Skeletal muscle cell (primary cell): ENCODE measurements at places on chromosomes 11 and 22.
A peak's percentile ranks its signal among the peaks of the same experiment; 100 is the strongest.

GRCh38 chr11:6900327-6900999, 8.2 kb upstream of the OR2D2 start:
- no peak for DNase-seq

DNA sequence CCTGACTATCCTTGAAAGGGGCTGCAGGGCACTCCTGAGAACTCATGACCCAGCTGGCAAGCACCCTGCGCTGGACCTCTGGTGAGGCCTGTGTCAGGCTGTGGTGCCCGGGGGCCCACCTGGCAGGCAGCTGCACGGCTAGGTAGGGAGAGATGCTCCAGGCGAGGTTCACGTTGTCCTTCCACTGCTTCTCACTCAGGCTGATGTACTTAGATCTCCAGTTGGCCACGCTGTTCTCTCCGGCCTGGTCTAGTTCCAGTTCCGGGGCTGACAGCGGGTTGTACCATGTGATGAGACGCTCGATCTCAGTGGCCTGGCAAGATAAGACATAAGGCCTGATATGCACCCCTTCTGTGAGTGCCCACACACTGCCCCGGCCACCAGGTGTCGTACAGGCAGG, 44.7 kb upstream of the SERPIND1 start:
- no peak for DNase-seq

DNA sequence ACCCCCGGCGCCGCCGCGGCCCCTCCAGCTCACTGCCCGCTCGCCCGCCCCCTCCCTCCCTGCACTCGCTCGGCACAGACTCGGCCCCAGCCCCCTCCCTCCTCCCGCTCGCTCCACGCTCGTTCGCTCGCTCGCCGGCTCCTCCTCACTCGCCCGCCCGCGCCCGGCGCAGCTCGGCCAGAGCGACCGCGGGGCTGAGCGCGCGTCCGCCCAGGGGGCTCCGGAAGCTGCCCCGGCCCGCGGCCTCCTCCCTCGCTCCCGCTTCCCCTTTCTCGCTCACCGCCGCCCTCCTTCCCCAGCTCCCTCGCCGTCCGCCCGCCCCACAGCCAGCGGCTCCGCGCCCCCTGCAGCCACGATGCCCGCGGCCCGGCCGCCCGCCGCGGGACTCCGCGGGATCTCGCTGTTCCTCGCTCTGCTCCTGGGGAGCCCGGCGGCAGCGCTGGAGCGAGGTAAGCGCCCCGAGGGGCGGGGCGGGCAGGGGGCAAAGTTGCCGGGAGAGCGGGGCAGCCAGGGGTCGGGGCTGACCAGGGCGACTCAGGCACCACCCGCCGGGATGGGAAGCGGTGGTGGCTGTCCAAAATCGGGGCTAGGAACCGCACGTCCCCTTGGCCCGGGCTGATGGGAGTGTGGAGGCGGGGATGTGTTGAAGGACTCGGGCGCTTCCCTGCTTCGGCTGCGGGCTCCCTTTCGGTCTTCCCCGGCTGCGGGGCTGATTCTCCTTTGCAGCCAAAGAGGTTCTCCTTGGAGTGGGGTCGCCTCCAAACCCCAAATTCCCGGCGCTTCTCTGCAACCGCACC, at the start of gene SEZ6L:
SEZ6L (plus strand) TSS at position 148 of the 797 bp plus-strand sequence; CDS start at position 356, 208 bp downstream.
- no peak for DNase-seq

- no peak for DNase-seq
Observed at GRCh38 chr22:22245256-22245909, 797 bp downstream of the VPREB1 start.

GRCh38 chr11:116661056-116661455, 111.7 kb downstream of the BUD13 start:
- no peak for DNase-seq

GRCh38 chr11:73760135-73760678, 667 bp downstream of the RAB6A start:
- no peak for DNase-seq

GRCh38 chr22:27616033-27616432, 185.5 kb downstream of the MN1 start:
- no peak for DNase-seq

DNA sequence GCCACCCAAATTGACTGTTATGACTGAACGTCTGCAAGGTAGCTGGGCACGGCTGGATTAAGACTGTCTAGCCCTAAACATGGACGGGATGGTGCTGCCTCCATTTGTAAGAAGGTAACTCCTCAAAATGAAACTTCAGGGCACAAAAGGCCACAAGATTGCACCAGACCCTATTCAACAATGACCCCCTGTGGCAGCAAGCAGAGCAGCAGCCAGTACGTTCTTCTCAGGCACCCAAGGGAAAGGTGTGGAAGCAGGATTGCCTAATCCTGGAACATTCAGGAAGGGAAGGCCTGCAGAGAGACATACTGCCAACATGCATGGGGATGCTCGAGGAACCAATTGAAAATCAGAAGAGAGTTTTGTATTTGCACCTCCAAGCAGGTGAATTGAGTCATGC, 4.5 kb upstream of the TBX10 start:
- DNase-seq: no peak

GRCh38 chr11:133835593-133836548, 9.4 kb downstream of the SPATA19 start:
- no peak for DNase-seq

GRCh38 chr11:125433454-125434121, 62.5 kb downstream of the FEZ1 start:
- peak; percentile 24 for DNase-seq

DNA sequence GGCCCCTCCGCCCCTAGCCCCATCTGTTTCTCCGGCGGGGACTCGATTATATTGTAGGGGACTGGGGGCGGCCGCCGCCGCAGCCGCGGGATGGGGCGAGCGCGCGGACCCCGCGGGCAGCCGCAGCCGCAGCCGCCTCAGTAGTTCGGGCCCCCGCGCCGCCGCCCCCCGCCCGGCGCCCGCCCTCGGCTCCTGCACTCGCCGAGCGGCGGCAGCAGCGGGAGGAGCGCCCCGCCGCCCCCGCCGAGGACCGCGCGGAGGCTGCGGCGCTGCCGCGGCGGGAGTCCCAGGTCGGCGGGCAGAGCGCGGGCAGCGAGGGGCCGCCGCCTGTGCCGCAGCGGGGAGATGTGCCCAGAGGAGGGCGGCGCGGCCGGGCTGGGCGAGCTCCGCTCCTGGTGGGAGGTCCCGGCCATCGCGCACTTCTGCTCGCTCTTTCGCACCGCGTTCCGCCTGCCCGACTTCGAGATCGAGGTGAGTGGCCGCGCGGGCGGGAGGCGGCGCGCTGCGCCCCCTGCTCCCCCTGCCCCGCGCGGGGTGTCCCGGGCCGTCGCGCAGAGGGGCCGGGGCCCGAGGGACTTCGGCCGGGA, at the start of gene CECR2:
CECR2 (plus strand) TSS at position 22 of the 587 bp plus-strand sequence; CDS start at position 346, 324 bp downstream.
- no peak for DNase-seq

DNA sequence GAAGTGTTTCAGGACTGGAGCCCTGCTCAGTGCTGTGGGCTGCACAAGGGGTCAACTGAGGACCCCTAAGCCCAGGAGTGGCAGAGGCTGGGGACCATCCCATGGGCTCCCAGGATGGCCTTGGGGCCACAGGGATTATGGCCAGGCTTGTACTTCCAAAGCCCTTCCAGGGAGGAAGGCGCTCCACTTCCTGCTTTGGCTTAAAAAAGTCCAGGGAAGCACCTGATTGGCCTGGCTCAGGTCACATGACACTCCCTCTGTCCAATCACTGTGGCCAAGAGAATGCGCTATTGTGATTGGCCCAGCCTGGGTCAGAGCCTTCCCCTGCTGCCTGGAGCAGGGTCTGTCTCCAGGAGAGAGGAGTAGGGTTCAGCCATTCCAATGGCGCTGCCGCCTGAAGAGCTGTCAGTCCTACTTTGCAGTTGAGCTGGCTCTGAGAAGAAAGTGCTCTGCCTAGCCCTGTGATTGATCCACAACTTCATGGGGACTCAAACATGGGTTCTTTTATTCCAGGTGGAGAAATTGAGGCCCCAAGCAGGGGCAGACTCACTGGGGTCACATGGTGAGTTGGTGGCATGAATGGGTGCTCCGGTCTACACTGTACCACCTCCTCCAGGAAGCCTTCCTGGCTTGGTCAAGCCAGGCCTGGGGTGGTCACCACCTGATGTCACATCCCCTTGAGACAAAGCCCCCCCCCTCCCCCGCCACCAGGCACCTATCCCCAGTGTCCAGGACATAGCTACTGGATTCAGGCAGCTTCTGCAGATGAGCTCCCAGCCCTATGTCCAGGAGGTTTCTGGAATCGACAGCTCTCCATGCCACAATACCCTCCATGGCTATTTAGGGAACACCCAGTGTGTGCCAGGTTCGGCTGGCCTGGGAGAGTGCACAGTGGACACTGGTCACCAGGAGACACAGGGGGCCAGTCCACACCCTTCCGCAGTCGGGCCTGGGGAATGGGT, 48.2 kb downstream of the RTN4R start:
- DNase-seq: no peak

GRCh38 chr11:70210530-70210929, 7.4 kb downstream of the FADD start:
- no peak for DNase-seq

- no peak for DNase-seq
Observed at GRCh38 chr11:124872741-124873140, 7.5 kb downstream of the ROBO3 start.

GRCh38 chr11:66008468-66009101, 3.2 kb upstream of the CST6 start:
- DNase-seq: no peak

GRCh38 chr22:30176431-30176830, 70.1 kb downstream of the LIF start:
- no peak for DNase-seq

GRCh38 chr11:34893416-34893815, 22.8 kb downstream of the APIP start:
- no peak for DNase-seq

- DNase-seq: peak; percentile 55
Observed at GRCh38 chr11:62400760-62401159, 18.1 kb upstream of the SCGB1A1 start.

- no peak for DNase-seq
Observed at GRCh38 chr11:78187366-78188285, 800 bp downstream of the KCTD21 start.

- DNase-seq: no peak
Observed at GRCh38 chr22:44782363-44782963, 30.1 kb downstream of the ARHGAP8 start.

- no peak for DNase-seq
Observed at GRCh38 chr22:38843657-38844314, at the start of gene NPTXR. TSS of gene NPTXR (minus strand) at chr22:38844028.

DNA sequence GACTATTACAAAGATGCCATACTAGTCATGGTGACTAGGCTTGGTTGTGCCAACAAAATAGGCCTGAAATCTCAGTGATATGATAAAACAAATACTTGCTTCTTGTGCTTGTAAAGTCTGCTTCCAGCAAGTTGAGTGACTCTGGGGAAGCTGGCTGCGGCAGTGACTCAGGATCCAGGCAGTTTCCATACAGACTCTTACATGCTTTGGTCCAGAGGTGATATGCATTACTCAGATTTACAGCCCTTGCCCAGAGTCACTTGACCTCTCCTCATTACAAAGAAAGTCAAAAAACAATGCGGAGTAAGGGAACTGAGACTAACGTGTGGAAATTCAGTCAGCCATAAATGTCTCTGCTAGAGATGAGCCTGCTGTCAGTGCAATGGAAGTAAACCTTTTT, 387.5 kb downstream of the KCNA4 start:
- DNase-seq: peak; percentile 78

- DNase-seq: no peak
Observed at GRCh38 chr11:54927704-54928103, 221.1 kb downstream of the OR4A5 start.

- no peak for DNase-seq
Observed at GRCh38 chr11:131248588-131248987, 121.8 kb upstream of the NTM start.

- no peak for DNase-seq
Observed at GRCh38 chr11:111655924-111656323, 53.7 kb downstream of the SIK2 start.

DNA sequence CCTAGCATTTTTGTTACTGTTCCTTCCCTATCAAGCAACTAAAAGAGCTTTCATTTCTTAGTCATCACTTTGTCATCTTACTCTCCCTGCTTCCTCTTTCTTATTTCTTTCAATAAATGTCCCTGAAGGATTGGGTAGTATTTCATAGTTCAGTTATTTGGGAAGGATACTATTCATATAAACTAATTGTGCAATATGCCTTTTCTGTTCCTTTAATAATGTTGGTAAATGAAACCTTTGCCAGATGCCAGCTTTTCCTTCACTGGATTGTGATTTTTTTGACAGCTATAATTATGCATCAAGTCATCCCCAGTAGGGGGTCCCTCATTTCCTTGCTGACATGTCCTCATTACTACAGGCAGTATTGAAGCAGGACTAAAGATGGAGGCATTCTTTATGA, 101.7 kb downstream of the ATM start:
- DNase-seq: peak; percentile 4

DNA sequence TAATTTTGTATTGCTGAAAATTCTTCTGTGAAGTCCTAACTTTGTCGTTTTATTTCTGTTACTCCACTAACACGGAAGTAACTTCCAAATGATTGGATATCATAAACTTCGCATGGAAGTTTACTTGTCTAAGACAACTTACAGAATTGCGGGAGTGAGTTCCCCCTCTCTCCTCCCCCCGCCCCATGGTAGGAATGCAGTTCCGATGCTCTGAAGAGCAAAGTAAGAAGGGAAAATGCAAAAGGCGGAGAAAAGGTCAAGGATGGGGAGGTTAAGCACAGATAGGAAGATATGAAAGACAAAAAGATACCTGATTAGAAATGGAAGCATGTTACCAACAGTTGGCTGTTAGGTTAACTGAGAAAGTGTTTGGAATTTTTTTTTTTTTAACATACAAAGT, 1.3 kb downstream of the EIF3M start:
- DNase-seq: no peak

DNA sequence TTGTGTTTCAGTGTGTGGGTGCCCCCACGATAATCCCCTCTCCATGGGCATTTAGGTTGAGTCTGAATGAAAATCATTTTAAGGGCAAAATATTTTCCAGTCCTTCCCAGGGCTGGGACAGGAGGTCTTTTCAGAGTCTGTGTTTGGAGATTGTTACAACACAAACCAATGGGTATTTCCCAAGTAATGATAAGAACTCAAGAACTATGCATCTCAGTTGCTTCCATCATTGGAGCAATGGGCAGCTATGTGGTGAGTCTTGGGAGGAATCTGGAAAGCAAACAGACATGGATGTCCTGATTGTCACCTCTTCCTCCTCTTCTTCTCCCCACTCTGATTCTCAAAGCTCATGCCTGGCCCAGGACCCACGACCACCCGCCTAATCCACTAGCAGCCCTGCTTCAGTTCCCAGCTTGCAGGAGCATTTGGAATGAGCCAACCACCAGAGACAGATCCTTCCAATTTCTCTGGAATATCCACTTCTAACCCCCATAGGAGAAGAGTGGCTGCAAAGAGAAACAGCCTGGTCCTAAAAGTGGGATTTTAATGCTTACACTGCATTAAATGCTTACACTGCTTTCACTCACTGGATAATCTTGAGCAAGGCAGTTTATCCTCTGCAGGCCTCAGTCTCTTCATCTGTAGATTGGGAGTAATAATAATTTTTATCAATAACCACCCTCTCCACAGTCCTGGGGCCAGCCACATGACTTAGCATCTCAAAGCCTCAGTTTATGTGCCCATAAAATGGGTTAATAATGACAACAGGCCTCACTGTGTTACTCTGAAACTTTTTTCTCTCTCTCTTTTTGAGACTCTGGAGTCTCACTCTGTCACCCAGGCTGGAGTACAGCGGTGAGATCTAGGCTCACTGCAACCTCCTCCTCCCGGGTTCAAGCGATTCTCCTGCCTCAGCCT, 404.3 kb downstream of the MN1 start:
- no peak for DNase-seq
